Fibroblast of villous mesenchyme (primary cell): ENCODE measurements at places on chromosomes 6 and 20. TPM values are rescaled to one million over a fixed set of nuclear protein-coding genes. Genes with fewer than 3 reads are reported as not detected.

Gene CGAS
- total RNA-seq, result 6.9 and 8.7 TPM in 2 replicates

Gene OPRM1
- total RNA-seq, result not detected in 2 replicates

Gene ELOVL2
- total RNA-seq, result 1.6 and 2.6 TPM in 2 replicates

Gene HLA-DRB5
- not detected in 2 replicates for total RNA-seq

Gene PYGB
- total RNA-seq, result 110 and 151 TPM in 2 replicates

Gene NKX2-4
- not detected in 2 replicates for total RNA-seq

Gene ATP6V1G2
- total RNA-seq, result 1.3 and 3.0 TPM in 2 replicates

Gene MOXD1
- total RNA-seq, result 15.1 and 25.4 TPM in 2 replicates

Gene SYNCRIP
- total RNA-seq, result 56.7 and 68.7 TPM in 2 replicates

Gene NRSN1
- total RNA-seq, result not detected in 2 replicates

Gene HELZ2
- 29.0 and 46.6 TPM in 2 replicates for total RNA-seq

Gene LAMA4
- 197 and 481 TPM in 2 replicates for total RNA-seq

Gene PTCRA
- total RNA-seq, result not detected in 2 replicates

Gene SRMS
- not detected in 2 replicates for total RNA-seq

Gene RALGAPB
- total RNA-seq, result 38.3 and 45.8 TPM in 2 replicates

Gene TRIM40
- not detected in 2 replicates for total RNA-seq

Gene RIMS4
- under 0.01 TPM in 1 of 2 replicates, not detected in the other for total RNA-seq

Gene TRAPPC3L
- under 0.01 TPM in 1 of 2 replicates, not detected in the other for total RNA-seq

Gene PKIB
- 12.2 and 13.8 TPM in 2 replicates for total RNA-seq

Gene RHAG
- not detected in 2 replicates for total RNA-seq

Gene FAM209A
- not detected in 2 replicates for total RNA-seq

Gene TFAP2A
- total RNA-seq, result 2.6 and 13.8 TPM in 2 replicates

Gene NHLRC1
- total RNA-seq, result 1.7 and 2.6 TPM in 2 replicates
